ENCODE measurements at places on chromosomes 2 and 18.

- no peak for DNase-seq
Measured at GRCh38 chr2:168522446-168522845, 66.4 kb downstream of the CERS6 start.

DNA sequence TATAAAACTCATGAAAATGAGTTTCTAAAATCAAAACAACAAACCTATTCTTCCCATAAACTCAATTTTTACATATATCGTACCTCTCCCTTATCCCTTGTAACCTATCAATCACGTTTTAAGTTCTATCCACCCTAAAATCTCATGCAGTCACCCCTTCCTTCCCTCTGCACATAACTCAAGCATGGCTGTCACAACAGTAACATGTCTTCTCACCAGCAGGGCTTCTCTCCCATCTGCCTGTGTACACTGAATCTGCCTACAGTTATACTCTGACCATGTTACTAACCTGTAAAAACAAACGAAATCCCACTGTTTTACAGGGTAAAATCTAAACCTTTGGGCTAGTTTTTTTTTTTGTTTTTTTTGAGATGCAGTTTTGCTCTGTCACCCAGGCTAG lies 68.2 kb downstream of the MAP4K3 start:
- no peak for DNase-seq

DNA sequence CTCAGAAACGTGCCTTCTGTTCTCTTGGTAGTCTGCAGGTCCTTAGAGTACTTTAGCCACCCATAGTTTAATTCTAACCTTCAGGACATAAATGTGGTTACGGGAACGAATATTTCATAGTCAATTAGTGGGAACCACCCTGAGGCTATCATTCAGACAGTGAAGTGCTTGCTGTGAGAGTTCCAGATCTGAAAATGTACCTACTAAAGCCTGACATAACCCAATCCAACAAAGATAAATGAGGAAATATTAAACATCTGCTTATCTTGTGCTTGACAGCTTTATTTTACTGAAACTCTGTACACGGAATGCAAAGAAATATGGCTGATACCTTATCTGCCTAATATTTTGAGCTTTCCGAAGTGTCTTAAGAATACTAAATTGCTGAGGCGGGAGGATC lies 43.0 kb downstream of the RAB27B start:
- DNase-seq, result no peak

GRCh38 chr2:75569546-75569945 lies 8.8 kb upstream of the EVA1A start:
- DNase-seq, result no peak

GRCh38 chr18:61323951-61324350 lies 9.3 kb upstream of the CDH20 start:
- DNase-seq, result no peak

DNA sequence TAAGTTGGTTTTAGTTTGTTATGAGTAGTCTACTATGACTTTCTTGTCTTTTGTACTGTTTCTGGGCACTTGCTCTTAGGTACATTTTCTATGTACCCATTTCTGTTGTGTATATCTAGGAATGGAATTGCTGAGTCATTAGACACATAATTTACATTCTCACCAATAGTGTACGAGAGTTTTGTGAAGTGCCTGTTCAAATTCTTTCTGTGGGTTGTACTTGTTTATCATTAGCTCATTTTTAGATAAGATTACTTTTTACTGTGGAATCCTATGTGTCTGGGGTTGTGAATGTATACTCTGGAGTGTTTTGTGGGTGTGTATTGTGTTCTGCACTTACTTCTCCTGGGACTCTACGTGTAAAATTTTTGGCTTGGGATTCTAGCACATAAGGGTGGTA lies 36.6 kb upstream of the CD28 start:
- no peak for DNase-seq
